ENCODE measurements at places on chromosomes 1 and 21.

DNA sequence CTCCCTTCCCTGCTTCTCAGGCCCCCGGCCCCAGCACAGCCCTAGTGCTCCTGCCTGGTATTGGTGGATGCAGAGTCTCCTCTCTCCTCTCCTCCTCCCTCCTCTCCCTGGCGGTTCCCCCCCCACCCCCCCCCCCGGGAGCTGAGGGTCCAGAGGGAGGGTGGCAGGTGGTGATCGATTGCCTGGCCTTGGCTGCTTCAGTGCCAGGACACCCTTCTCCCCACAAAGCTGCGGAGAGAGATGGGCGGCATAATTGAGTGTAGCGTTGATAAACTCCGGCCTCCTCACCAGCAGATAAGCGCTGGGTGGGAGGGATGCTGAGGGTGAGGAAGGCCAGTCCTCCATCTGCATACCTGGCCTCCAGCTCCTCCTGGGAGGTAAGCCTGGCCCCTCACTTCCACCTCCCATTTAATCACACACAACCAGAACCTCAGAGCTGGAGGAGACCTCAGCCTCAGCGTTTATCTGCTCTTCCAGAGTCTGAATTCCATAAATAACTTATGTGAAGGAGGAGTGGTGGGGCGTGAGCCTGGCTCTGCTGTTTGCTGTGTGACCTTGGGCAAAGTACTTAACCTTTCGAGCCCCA lies 60.8 kb downstream of the LRRN2 start:
- no peak for DNase-seq

- DNase-seq, result no peak
Observed at GRCh38 chr1:29459620-29459945, 223.3 kb downstream of the PTPRU start.

GRCh38 chr1:166947398-166948043 lies 27.8 kb downstream of the ILDR2 start:
- no peak for DNase-seq

DNA sequence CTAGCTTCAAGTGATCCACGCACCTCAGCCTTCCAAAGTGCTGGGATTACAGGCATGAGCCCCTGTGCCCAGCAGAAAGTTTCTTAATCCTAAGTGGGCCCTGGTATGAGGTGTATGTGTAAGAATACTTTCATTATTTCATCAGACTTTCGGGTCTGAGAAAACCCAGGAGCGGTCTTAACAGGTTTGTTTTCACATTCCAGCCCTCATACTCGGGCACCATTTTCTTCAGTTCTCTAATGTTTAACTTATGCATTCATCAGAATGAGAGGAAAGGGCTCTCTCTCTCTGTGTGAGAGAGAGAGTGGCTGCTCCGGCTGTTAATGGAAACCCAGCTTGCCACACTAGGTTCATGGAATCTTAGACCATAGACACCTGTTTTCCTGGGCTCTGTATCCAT lies 4.2 kb upstream of the PADI1 start:
- DNase-seq, result no peak

- no peak for DNase-seq
Observed at GRCh38 chr1:41238311-41238988, 3.7 kb downstream of the SCMH1 start.
